ENCODE measurements at places on chromosomes 1 and 21.
A peak's percentile ranks its signal among the peaks of the same experiment; 100 is the strongest.

- no peak for DNase-seq
These were observed 50.5 kb upstream of the PPP2R5A start for GRCh38 chr1:212234431-212235395.

DNA sequence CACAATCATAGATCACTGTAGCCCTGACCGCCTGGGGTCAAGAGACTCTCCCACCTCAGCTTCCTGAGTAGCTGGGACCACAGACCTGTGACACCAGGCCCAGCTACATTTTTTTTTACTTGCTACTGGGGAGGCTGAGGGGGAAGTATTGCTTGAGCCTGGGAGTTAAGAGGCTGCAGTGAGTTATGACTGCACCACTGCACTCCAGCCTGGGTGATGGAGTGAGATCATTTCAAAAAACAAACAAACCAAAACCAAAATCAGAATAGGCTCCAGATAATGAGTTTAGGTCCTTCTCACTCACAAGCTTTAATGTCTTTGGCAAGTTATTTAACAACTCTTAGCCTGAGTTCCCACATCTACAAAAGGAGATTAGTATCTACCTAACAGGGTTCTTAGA, 22.8 kb downstream of the WDR26 start:
- DNase-seq: no peak

- no peak for DNase-seq
These were observed 108.2 kb upstream of the SLC35F3 start for GRCh38 chr1:233796146-233796783.

- no peak for DNase-seq
These were observed 64.8 kb downstream of the EPHB2 start for GRCh38 chr1:22775478-22775877.

DNA sequence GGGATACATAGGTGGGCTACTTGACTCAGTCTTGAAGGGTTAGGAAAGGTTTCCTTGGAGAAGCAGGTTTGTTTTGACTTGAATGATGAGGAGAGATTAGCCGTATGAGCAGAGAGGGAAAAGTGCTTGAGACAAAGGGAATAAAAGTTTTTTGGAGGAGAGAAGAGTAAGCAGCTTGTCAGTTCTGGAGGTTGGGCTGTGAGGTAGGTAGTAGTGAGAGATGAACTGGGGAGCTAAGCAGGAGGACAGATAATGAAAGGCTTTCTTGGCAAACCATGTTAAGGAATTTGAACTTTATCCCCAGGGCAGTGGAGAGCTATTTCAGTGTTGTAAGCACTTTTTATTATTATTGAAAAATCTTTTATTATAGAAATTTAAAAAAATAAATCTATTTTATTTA, 3.6 kb downstream of the OSBPL9 start:
- no peak for DNase-seq

DNA sequence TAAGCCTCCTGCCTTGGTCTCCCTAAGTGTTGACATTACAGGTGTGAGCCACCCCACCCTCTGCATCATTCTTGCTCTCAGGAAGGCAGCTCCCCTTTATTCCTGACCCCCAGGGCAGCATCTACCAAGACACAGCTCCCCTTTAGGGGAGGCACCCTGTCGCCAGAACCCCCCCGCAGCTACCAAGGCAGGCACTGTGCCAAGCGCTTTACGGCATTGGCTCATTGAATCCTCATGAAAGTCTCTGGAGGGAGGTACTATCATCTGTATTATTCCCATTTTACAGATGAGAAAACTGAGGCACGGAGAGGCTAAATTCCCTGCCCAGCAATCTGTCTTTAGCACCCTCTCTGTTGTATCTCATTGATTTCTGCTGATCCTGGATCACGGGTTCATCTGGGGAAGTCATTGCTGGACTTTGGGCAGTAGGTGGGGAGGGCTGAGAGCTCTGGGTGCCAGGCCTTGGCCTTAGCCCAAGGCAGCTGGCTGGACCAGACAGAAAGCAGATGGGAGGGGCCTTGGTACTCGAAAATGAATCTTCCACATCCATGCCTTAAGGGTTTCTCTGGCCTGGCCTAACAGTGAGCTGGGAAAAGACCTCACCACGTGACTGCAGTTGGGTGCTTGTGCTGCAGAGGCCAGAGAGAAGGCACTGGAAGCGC, 5.9 kb downstream of the PLOD1 start:
- peak; percentile 62 for DNase-seq

- DNase-seq: no peak
These were observed 22.9 kb upstream of the HNRNPU start for GRCh38 chr1:244887281-244887680.

DNA sequence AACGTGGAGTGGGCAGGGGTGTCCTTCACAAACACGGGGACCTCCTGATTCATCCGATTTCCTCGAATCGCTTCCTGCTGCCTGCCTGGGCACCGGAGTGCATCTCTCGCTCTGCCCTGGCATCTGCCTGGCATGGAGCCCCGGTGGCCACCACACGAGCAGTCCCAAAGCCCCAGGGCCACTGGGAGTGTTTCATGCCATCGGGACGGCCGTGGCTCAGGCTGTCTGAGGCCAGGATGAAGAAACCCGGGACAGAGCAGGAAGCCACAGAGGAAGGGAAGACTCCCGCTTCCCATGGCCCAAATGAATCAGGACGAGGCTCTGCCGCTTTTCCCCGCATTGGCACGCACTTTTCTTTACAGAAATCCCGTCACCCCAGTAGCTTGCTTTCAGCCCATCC, 32.4 kb downstream of the MEGF6 start:
- no peak for DNase-seq

DNA sequence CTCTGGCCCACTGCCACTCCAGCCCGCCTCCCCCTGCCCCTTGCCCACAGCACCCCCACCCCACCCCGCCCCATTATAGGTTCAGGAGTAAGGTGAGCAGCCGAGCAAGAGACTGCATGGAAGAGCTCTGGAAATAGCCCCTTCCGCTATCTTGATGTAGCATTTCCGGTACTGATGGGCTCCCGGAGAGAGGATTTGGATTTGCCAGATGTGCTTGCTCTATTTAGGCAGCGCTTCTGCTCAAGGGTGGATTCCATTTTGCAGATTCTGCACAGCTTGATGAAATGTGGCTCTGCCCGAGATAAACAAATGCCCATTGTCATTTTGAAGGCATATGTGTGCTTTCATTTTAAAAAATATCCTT, 6.9 kb downstream of the TGFB2 start:
- no peak for DNase-seq

DNA sequence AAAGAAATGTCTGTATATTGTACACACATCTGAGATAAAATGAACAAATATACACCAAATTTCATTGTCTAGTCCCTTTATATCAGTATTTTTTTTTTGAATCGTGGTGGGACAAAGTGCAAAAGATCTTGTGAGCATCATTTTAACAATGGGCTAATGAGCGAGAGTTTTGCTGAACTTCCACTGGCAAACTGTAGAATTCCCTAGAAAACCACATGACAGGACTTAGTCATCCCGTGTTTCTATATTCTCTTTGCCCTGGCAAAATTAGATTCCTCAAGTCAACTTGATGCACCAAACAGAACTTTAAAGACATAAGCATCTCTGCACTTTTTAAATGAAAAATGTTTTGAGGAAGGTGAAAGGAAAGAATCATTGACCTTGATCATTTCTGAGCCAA, 488.2 kb upstream of the PTBP2 start:
- no peak for DNase-seq

DNA sequence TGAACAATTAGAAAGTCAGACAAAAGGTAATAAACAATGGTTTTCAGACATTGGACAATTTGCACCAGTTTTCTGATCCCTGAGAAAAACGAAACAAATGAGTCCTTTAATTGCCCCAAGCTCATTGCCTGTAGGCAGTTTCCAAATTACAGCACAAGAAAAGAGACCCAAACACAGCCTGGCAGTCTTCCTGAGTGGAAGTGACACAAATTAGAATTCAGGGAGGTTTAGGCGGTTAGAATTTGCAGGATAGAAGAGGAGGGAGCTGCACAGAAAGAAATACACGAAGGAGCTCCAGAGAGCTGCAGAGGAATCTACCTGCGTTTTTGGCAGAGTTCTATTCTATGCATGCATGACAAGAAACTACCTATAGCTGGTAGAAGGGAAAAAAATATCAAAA, 115.7 kb downstream of the PIGK start:
- DNase-seq: no peak

GRCh38 chr1:230822092-230822581, 46.2 kb downstream of the C1orf198 start:
- no peak for DNase-seq

- DNase-seq: no peak
These were observed 279.2 kb downstream of the NEGR1 start for GRCh38 chr1:72003092-72003491.

DNA sequence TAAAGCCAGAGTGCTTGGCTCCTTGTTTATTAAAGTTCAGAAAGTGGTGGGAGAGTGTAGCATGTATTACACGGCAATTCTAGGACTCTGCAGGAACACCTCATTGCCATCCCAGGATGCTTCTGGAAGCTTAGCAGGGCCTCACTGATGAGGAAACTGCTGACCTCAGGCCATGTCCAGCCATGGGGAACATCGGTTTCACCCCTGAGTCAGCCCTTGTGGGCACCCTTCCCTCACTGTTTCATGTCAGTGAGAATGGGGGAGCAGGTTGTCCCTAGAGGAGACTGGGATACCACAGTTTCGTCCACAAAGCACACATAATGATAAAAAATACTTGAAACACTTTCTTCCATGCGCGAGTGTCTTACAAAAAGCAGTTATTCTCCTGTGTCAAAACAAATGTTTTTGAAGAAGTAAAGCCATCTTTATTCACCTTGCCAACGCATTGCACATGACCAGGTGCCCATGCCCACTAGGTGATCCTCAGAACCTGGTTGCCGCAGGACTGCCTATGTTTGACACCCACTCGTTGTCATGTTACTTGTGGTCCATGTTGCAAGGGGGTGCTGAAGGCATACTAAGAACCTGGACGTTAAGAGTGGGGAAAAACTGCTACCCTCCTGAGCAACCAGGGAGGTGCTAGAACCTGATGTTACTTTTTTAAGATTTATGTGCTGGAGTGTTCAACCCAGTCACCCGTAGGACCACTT, 41.2 kb upstream of the TTC22 start:
- DNase-seq: no peak

DNA sequence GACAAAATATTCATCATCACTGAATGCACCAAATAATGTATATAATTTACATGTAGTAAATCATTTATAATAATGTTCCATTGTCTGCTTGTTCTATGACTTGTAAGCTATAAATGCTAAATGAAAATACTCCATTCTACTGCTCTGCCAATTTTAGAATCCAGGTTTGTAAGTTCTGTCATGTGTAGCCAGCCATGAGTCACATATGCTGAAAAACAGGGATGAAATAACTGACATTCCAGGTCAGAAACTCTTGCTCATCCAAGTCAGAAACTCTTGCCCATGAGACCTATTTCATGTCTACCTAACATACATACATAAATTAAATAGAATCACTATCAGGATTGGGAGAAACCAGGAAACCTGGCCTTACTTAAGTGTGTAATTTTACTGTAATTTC, 95.6 kb downstream of the ASH1L start:
- no peak for DNase-seq

DNA sequence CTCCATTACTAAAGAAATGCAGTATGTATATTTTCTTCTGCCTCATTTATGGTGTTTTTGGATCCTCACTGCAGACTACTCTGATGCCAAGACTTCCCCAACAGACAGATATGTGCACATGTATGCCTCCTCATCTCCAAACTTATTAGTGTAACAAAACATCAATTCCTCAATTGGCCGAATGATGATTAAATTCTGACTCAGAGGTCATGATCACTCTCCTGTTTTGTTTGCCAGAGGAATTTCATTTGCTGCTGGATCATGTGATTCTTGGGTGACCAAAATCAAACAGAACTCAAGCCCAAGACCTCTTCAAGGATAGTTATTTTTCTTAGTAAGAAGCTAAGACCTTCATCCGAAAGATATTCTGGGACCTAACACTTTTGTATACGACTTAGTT, 227.6 kb downstream of the LMO4 start:
- no peak for DNase-seq

- DNase-seq: no peak
These were observed 538.8 kb upstream of the CXADR start for GRCh38 chr21:16974060-16974459.

DNA sequence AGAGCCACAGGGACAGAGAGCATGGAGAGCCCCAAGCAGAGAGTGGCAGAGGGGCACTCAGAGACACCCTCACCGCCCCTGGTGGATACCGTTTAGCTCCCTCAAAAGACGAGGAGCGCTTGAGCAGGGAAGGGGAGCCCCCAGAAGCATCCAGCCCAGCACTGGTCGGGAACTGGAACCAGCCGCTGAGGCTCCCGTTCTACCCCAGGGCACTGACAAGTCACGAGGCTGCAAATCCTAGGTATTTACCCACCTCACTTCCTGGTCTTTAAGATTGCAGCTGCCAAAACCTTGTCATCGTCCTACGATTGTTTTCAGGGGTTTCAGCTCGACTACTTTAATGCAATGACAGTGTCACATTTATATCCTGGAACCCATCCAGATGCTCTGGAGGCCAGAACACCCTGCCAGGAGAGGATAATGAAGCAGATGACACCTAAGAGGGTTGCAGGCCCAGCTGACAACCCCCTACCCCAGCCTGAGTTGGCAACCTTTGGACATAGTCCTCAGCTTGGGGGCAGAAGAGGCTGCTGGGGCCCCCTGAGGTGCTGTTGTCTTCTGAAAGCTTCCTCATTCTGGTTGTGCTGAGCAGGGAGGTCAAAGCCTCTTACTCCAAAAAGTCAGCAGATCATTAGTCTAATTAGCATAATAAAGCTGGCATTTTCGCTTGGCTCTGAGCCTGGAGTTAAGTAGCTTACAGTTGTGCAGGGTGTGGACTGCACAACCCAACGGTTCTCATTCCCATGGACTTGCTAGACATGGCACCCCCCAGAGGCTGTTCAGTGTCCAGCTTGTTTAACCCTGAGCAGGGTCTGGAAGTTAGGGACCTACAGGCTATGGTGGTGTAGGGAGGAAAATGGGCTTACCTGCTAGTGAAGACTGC, 20.6 kb upstream of the BACE2 start:
- peak; percentile 68 for DNase-seq

DNA sequence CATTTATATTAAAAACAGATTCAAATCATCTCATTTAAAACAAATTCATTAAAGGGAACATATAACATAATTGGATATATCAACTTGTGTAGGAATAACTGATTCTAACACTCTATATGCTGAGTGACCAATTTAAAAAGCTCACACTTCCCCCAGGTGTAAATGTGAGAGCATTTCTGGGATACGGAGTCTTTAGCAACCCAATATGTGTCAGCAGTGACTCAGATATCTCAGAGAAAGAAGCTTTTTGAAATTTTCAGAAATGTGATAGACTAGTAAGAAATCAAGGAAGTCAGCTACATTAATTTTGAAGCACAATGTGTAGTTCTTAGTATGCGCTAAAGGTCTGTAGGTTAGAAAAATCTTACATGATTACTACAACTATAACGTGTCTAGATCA, 87.9 kb upstream of the SERTAD4 start:
- no peak for DNase-seq

GRCh38 chr1:161285521-161285920, 24.2 kb downstream of the MPZ start:
- no peak for DNase-seq

- DNase-seq: no peak
These were observed at the start of gene COL16A1 for GRCh38 chr1:31703431-31704270. Gene COL16A1 (minus strand): TSS chr1:31704017. CDS start chr1:31702193, 1,824 bp downstream.

Measured in NCI-H1092 treated with DMSO at 0.1 percent for 48 hours (cell line).